ENCODE measurements at places on chromosomes 6 and 20. TPM values are rescaled to one million over a fixed set of nuclear protein-coding genes. Genes with fewer than 3 reads are reported as not detected.

- DNase-seq, result no peak
Observed at GRCh38 chr6:22526736-22527135, 42.6 kb upstream of the HDGFL1 start.

- DNase-seq, result no peak
Observed at GRCh38 chr20:44204156-44204831, 6.3 kb downstream of the OSER1 start.

DNA sequence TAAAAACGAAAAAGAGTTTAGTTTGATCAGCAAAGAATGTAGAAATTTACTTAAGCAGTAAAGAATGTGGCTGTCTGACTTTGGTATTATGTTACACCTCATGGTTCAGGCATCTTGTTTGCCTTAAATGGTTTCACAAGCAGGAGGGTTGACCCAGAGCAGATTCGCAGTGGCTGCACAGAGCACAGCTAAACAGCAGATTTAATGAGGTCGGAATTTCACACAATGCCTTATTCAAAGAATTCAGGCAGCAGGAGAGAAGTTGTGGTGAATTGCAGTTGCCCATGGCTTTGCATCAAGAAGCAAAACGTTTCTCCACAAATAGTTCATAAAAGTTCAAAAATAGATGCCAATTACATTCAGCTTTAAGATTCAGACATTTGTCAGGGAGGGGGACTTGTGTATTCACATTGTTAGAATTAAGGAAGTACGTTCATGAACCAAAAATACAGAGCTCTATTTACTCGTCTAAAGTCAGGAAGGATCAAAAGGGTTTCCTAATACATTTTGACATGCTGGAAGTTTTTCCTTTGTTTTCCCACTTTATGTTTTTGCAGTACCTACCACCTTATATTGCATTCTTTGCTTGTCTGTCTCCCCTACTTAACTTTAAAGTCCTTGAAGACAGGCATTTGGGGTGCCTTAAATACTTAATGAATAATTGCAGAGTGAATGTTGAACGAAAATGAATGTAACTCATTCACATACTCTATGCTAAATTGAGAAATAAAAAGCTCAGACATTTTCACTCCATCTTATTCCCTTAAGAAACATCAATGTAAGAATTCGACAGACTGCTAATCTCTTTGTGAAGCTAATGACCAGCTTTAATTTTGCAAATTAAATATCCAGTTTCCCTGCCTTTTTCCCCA is 1163.6 kb upstream of the CITED2 start:
- no peak for DNase-seq

DNA sequence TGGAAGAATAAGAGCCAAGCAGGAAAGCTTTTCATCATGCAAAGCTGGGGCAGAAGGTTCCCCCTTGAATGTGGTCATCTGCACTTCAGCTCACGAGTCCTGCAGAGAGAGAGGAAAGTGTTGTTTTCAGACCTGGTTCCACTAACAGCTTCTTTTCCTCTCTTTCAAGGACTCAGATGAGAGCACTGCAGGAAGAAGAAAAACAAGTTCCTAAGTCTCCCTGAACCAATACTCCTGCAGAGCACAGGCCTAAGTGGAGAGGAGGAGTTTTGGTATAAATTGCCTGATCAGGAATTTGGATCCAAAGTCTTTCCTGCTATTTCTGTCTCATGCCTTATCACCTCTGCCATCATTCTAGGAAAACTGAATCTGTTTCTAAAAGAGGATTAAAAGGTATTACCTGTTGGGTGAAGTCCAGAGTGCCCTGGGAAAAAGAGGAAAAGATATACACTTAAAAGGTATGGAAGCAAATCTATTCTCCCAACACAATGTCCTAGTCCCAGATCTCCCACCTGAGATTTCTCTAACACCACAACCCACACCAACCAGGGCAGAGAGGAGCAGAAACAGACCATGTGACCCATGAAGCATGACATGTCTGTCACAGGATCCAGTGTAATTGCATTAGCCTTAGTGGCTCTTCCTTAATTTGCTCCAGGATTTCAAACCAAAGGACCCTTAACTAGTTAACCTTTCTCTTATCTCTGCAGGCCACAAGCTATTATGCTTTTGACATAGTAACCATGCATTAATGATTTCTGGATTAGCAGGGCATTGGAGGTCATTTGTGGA is 12.2 kb downstream of the HLA-DRB5 start:
- DNase-seq, result no peak

GRCh38 chr6:100346828-100347227 is 117.9 kb downstream of the SIM1 start:
- DNase-seq, result no peak

DNA sequence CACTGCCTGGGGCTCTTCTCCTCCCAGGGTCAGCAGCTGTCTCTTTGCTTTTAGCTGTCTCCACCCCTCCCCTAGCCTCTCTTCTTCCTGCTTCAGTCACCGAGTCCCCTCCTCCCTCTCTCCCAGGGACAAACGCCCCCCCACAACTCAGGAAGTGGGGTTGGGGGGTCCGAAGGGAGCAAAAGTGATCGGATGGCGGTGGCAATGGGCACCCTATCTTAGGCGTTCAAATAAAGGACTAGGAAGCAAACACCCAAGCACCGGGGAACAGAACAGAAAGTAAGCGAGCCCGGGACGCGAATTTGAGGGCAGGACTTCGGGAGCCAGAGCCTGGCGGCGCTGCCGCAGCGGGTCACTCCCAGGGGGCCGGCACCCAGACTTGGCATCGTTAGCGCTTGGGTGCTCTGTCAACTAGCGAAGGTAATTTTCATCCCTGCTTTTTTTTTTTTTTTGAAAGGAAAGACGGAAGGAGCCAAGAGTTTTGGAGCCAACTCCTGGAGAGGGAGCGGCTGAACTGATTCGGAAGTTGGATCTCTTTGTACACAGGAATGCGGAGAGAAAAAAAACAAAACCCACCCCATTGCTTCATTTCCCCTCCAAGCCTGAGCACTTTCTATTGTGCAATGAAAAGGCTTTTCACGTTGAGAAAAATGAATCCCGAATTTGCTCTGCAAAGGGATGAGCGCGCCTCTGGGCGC is 815 bp upstream of the ITPR3 start:
- no peak for DNase-seq

- DNase-seq, result peak; percentile 44
Observed at GRCh38 chr6:166751051-166751595, 124.1 kb upstream of the RPS6KA2 start.

DNA sequence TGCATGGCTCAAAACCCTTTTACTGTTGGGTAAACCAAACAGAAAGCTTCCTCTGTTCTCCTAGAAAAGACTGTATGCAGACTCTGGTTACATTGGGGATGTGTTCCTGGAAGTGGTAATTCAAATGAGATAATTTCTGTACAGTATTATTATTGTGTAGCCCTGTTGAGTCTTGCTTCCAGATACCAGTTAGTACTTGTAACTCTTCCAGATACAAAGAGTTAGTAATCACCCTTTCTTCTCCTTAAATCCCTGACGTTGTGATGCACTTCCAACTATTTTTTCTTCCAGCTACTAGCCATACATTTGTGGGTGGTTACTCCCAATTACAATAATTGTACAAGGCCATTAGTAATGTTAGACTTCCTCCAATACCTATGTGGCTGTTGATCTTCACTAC is 42.3 kb upstream of the GRIK2 start:
- DNase-seq, result no peak

- peak; percentile 21 for DNase-seq
Observed at GRCh38 chr6:132961610-132962009, 147.2 kb downstream of the RPS12 start.

DNA sequence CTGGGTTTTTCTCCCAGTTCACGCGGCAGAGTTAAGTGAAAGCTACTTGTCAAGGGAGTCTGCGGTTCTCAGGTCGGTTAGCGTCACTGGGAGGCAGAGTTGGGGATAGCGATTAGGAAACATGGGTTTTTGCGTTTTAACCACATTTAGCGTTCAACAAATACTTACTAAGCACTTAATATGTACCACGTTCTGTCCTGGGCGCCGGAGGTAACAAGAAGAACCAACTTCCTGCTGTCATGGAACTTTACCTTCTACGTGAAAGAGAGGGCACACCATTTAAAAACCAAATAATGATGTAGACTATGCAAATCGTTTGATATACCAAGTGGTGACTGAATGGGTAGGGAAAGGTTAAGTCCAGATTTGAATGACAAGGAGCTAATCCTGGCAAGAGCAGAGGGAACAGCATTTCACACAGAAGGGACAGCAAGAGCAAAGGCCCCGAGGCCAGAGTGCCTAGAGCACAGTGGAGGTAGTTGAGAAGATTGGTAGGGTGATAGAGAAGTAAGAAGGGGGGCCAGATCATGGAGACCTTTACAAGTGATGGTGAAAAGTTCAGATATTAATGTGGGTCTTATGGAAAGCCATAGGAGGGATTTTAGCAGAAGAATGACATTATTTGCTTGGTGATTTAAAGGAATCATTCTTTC is 744 bp downstream of the RIOK1 start:
- DNase-seq, result no peak

- DNase-seq, result no peak
Observed at GRCh38 chr6:706146-706545, 13.2 kb upstream of the EXOC2 start.

DNA sequence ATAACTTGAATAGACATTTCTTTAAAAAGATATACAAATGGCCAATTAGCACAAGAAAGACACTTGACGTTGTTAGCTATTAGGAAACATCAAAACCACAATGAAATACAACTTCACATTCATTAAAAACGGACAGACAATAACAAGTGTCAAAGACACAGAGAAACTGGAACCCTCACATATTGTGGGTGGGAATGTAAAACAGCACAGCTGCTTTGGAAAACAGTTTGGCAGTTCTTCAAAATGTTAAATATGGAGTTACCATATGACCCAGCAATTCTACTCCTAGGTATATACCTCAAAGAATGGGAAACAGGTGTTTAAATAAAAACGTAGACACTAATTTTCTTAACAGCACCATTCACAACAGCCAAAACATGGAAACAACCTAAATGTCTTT is 100.5 kb upstream of the SLC22A23 start:
- no peak for DNase-seq

- no peak for DNase-seq
Observed at GRCh38 chr6:3584606-3585005, 127.8 kb upstream of the SLC22A23 start.

DNA sequence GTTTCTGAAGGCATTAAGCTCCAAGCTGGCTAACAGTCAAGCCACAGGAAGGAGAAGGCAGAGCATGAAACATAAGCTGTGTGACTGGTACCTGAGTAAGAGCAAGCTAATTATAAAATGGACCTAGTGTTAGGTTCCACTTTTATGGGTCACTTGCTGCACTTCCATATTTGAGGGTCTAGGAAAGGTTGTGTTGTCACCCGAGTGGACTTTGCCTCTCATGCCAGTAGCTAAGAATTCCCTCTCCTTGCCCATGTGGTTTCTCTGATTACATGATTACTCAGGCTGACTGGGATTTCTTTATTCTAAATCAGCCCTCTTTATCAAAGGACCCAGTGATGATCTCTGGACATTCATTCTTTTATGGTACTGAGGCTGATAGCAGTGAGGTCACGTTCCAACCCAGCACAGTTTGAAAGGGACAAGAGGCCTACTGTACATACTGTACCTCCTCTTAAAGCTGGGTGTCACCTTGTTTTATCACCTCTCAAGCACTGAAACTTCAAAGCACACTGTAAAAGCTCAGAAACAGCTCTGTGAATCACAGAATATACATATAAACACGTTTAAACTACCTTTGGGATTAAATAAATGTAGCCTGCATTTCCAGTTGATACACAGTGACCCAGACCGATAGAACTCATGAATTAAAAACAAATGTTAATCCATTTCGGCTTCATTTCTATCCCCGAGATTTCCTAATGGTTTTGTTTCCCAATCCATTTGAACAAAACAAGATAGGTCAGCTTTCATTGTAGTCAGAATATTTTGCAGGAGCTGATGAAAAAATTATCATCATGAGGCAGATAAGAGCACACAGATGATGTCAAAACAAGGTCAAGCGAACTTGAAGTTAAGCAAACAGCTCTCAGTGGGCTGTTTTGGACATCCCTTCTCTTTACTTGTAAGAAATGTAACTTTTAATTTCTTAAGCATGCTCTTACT is 96.5 kb downstream of the ALDH8A1 start:
- no peak for DNase-seq

DNA sequence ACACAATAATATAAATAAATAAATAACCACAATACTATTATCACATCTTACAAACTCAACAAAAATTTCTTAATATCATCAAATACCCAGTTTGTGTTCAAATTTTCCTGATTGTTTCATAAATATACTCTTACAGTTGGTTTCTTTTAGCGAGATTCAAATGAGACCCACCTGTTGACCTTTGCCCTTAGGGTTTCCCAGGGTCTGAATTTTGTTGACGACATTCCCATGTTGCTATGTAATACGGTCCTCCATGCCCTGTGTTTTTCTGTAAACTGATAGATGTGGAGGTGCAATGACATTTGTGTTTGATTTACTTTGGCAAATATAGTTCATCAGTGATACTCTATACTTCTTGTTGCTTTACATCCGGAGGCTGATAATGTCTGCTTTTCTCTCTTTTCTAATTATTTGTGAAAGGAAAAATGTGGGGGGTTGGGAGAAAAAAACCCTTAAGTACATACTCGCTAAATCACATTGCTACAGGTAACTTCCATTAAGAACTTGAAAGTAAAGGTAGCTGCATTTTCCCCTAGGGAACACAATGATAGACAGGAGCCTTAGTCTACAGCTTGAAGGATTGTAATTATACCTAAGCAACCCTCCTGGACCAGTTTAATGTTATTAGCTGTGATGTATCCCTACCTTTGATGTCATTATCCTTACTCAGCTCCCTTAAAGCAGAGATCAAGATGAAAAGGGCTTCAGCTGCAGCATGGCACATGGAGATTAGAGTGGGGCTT is 6.6 kb downstream of the MOG start:
- DNase-seq, result no peak

DNA sequence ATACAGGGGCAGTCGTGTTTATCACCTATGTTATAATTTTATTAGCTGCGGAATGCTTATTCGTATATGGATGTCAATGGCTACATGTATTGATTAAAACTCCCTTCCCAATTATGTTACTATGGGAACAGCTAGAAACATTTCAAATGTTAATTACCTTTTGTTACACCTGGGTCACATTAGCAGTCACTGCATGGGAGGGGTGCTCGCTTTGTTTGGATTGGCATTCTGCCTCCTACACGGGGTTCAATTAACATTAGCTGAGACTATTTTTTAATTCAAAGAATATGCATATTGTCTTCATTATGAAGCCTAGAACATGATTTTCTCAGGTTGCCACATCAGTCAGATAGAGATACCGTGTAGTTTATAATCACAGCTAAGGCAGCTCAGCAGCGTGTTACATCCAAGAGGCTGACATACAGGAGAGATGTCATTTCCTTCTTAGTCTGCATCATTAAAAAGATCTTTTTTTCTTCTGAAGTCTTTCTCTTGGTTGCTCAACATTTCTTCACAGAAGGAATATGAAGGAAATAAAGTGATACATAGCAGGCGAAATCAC is 76.2 kb upstream of the RPS6KA2 start:
- no peak for DNase-seq

GRCh38 chr20:59163631-59164530 is at the start of gene ZNF831:
Gene ZNF831, plus strand, starts transcription at chr20:59163821. Its CDS starts 27,199 bp downstream, at chr20:59191020.
- no peak for DNase-seq

Gene BACH2
- total RNA-seq, result 4.5 TPM

Gene RIPPLY2
- total RNA-seq, result 2.1 TPM

Gene UST
- total RNA-seq, result 33.8 TPM

Gene OOEP
- 0.87 TPM for total RNA-seq
